Stromal cell of bone marrow (primary cell): ENCODE measurements at places on chromosomes 1 and 21.

GRCh38 chr1:3912809-3913685, 13.0 kb upstream of the C1orf174 start:
- DNase-seq: no peak

DNA sequence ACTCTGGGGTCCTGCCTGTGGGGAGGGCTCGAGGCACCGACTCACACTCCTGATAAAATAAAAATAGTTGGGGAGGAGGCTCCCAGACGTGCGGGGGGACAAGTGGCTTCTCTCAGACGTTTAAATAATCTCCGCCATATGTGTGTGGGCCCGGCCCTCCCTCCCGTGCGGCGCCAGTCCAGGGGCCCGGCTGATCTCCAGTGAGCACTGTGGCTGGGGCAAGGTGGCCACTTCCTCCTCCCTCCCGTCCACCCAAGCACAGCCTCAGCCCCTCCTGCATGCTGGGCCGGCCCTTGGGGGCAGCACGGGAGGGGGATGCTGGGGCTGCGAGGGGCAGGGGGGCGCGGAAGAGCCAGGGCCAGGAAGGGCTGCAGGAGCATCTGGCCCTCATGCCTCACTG, 4.0 kb upstream of the PLCH2 start:
- no peak for DNase-seq

- DNase-seq: no peak
Observed at GRCh38 chr1:13714851-13715250, 14.9 kb downstream of the PRDM2 start.

DNA sequence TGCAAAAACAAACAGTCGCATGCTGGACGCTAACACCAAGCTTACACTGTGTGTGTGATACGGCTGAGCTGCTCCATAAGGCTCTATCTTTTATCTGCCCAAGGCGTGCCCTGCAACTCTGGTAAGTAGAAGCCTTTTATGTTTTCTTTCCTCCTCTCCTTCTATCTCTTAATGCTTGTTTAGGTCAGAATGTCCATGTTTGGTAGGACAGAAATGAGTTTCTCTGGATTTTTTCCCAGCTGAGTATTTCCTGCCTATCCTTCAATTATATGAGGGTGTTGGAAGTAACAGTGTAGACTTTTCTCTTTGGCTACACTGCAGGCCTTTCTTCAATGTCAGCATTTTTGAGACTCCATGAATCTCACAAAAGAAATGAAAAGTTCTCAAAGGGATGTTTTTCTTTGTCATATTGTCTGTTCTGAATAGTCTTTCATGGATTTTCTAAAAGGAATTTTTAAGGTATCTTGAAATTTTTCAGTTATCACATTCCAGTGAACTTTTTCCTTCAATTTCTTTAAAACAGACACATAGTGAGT, 124.2 kb downstream of the MACF1 start:
- DNase-seq: no peak
